Astrocyte of the spinal cord (primary cell): ENCODE measurements at places on chromosomes 5 and 9.

- peak; percentile 54 for DNase-seq
These were observed 18.1 kb downstream of the MYMK start for GRCh38 chr9:133506653-133507038.

GRCh38 chr5:38167562-38167996, 90.8 kb upstream of the EGFLAM start:
- DNase-seq: no peak

DNA sequence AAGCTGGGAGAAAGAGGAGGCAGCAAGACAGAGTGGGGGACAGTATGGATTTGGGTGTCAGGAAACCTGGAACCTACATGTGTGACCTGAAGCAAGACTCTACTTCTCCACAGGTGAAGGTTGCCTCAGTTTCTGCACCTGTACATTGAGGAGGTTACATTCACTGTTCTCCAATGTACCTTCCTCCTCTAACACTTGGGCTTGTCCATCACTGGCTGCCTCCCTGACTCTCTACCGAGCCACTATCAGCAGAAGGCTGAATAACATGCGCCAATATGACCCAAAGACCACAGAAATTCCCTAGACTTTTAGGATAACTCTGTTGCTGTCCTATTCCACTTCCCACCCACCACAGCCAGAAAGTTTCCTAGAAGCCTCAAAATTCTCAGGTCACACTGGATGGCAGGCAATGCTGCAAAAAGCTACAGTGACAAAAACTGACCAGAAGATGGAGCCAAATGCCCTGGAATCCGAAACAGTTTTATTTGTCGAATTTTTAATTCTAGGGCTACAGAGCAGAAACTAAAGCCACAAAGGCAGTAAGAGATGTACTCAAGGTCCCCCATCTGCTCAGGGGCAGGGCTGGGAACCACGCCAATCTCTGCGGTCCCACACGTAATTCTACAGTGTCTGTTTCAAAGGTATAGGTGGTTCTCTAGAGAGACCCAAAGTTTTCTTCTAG, 64.4 kb downstream of the FAM114A2 start:
- peak; percentile 43 for DNase-seq

DNA sequence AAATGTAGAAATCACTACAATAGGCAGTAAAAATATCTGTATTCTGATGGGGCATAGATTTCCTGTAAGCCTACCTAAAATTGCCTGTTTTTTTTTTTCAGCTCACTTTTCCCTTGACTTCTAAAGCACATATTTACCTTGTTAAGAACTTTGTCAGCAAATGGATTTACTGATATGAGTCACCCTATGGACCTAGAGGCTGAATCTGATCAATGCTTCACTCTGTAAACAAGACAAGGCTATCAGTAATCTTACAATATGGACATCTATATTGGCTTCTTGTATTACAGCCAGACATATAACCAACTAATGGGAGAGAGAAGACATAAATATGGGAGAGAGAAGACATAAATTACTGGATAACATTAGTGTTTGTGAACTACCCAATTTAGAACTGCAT, 792.7 kb upstream of the CHD1 start:
- no peak for DNase-seq

DNA sequence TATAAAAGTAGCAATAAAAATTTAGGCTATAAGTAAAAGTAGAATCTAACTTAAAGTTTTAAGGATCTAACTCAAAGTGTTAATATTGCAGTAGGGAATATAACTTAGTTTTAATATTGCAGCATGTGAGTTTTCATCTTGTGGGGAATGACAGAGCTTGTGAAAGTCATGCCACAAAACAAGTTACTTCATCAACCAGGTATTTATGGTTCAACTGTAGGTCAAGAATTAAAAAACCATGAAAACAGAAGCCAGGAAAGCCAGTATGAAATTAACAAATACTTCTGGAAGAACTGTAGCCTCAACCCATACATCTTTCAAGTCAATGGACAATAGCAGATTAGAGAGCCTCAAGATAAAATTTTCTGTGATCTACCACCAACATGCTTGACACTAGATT, 19.0 kb downstream of the HMGCS1 start:
- peak; percentile 49 for DNase-seq

- DNase-seq: no peak
These were observed 9.8 kb upstream of the ADRA1B start for GRCh38 chr5:159906463-159906862.

GRCh38 chr5:119954106-119954505, 324.7 kb downstream of the FAM170A start:
- no peak for DNase-seq

DNA sequence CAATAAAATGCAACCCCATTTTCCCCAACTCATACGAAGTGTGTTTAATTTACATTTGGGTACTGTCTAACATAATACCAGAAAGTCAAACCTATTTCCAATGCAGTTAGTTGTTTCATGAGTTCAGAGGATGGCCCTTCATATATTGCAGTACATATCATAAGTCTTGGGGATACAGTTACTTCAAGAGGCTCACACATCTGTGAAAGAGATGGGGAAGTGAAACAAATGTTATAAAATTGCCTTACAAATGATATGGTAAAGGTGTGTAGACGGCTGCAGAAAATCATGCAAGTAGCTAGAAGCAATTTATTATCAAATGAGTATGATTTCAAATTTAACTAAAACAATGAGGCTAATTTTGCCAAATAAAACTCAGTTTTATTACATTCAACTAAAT, 219.0 kb upstream of the CDH12 start:
- DNase-seq: no peak

- no peak for DNase-seq
These were observed 64.1 kb downstream of the ZFAND5 start for GRCh38 chr9:72300873-72301272.

- DNase-seq: peak; percentile 20
These were observed 4.6 kb downstream of the PTCH1 start for GRCh38 chr9:95511952-95512708.

DNA sequence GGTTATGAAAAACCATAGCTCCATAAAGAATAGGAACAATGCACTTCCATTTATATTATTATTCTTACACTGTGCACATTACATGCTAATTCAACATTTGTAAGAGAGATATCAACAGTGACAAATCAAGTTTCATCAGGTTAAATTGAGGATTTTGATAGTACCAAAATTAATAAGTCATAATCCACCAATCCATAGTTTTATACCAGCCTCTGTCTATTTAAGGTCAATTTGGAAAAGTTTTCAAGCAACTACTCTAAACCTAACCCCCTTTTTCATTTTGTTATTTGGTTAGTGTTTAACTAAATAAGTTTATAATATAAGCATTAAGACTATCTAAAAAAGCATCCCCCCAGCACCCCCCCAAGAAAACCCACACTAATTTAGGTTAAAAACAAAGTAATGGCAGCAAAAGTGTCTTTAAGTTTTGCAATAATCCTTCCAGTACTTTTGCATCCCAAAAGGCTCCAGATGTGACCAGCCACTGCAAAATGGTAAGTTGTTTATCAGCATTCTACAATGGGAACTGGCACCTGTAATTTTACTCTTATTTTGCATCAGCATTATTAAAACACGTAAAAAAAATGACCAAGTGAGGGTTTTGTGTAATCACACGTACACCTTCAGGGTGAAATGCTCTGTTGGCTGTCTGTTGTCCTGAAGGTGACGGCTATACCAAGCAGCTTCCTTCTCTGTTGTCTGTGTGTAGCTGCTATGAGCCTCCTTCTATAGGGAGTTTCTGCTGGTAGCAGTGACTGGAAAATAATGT, 36.8 kb upstream of the SSBP2 start:
- DNase-seq: peak; percentile 85

DNA sequence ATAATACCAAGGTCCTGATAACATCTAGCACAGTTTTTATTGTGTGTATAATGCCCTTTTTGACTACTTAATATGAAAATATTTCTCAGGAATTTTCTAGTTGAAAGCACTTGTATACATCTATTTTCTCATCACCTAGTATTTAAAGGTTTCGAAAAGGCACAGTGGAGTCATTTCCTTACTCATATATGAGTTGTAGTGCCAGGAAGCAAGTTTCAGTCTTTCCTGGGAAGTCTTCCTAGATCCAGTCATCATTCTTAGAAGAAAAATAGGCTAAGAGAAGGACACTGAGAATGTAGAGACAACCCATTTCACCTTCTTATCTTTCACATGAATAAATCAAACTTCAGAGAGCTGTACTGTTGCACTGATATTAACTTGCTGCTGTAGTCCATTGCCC, 70.2 kb downstream of the SLC25A46 start:
- no peak for DNase-seq

GRCh38 chr5:57174890-57175510, 1.1 kb downstream of the GPBP1 start:
- DNase-seq: no peak

- no peak for DNase-seq
These were observed 100.0 kb upstream of the CCDC152 start for GRCh38 chr5:42656651-42657015.

DNA sequence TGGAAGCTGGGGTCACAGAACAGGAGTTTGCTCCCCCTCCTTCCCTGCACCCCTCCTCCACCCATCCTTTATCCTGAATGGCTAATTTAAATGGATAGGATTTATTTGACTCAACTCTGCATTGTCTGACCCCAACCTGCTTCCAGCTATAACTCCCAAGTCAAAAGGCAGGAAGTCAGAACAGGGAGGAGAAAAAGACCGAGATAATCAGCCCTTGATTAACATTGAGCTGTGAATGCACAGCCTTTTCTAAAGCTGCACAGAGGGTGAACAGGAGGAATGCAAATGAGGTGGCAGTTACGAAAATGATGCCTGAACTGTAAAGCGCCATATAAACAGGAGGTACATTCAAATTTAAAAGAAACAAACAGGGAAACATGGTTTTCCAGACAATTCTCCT, 152.8 kb downstream of the SPOCK1 start:
- DNase-seq: no peak

DNA sequence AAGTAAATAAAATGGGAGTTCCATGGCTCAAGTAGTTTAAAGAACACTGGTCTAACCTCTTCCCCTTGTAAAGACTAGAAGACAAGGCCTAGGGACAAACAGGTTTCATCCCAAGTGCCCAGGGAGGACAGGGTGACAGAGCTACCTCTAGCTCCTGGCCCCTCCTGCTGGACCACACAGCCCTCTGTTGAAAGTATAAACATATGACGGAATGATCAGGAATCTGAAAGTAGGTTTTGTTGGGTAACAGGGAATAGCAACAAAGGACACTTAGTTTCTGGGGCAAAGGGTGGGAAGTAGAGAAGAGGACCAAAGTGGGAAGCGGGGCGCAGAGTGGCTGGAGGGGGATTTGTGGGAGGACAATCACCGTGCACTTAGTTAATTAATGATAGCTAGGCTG, 67.0 kb upstream of the DAB2IP start:
- no peak for DNase-seq

DNA sequence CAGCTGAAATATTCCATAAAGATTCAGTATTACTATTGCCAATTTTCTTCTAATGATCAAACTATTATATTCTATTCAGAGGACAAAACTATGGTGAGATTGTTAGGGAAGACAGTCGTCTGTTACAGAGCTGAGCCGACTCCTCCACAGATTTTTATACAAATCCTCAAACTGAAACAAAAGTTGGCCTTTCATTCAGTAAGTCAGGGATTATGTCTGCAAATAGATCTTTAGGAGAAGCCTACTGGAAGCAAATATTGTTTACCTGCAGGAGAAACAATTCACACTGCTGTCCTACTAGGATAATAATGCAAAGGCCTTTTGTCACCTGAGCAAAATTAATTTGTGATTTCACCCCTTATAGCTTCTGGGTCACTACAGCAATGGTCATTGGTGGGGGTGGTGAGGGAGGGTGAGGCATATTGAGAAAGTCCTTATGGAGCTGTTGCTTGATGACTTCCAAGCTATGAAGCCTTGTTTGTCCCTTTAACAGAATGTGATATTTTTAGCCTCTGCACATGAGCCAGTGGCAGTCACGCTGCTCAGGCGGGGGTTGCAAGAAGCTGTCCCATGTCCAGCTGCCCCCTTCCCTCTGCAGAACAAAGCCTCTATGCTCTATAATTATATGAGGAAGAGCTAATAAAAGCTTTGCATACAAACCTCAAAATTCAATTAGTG, 200.5 kb upstream of the KLF9 start:
- no peak for DNase-seq

GRCh38 chr5:98205691-98206461, 567.6 kb upstream of the RGMB start:
- DNase-seq: peak; percentile 26

GRCh38 chr5:180141068-180141660, 67.8 kb downstream of the RASGEF1C start:
- DNase-seq: no peak

DNA sequence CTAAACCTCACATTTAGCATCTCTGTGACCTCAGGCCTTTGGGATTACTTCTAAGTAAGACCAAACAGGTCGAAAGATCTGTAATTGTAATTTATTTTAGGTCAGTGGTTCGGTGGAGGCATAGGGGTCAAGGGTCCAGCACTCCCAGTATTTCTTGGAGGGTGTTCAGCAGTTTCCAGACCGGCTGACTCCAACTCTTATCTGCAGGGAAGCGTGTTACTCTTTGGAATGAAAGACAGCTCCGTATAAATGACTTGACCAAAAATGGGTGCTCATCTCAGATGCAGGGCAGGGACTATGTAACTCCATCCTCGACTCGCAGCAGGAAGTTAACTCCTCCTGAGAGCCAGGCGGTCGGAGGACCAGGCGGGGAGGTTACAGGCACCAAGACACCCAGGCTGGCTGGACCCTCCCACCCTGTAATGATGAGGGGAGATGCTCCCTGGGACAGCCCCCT, 620 bp upstream of the VPS13A start:
- no peak for DNase-seq

DNA sequence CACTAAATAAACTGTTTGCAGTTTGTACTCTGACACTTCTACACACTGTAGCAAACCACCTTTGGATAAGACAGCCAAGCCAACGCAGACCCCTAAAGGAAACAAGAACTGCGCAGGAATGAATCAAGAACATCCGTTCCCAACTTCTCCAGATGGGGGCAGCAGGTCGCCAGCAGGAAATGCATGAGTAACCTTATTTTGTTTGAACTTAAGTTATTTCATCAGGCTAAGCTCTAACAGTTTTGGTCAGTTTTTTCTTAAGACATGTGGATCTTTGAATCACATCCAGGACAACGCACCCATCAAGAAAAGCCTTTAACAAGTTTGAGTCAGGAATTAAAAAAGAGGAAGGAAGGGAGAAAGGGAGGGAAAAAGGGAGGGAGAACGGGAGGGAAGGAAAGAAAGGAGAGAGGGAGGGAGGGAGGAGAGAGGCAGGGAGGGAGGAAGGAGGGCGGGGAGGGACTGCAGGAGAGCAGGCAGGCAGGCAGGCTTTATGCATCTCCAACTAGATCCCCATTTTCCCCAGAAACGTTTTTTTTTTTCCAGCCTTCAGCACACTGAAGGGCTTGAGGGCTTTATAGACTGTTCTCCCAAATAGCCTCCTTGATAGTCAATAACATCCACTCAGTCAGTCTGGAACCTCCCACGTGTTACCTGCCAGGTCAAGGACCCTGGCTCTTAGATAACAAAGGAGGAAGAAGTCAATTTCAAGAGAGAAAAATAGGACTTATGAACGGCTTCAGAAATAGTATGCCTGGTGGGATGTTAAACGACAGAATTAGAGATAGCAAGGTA, 22.2 kb downstream of the BHMT start:
- DNase-seq: peak; percentile 91
